Lung microvascular endothelial cell (primary cell): ENCODE measurements at places on chromosomes 2 and 18.
A peak's percentile ranks its signal among the peaks of the same experiment; 100 is the strongest.

DNA sequence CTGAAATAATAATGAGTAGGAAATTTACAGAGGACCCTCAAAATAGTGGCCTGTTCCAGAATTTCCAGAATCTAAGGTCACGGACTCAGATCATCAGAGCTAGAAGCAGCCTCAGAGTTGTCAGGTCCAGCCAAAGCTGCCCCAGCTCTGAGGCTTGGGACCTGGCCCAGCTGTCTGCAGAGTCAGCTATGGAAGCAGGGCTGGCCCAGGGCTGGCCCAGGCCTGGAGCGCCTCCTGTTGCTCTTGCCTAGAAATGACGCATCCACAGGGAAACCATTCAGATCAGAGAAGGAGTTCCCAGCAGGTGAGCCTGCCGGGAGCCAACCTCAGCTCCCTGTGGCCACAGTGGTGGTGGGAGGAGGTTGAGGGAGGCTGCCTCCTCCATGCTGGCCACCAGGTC, 106.7 kb upstream of the ARL4C start:
- DNase-seq = no peak

DNA sequence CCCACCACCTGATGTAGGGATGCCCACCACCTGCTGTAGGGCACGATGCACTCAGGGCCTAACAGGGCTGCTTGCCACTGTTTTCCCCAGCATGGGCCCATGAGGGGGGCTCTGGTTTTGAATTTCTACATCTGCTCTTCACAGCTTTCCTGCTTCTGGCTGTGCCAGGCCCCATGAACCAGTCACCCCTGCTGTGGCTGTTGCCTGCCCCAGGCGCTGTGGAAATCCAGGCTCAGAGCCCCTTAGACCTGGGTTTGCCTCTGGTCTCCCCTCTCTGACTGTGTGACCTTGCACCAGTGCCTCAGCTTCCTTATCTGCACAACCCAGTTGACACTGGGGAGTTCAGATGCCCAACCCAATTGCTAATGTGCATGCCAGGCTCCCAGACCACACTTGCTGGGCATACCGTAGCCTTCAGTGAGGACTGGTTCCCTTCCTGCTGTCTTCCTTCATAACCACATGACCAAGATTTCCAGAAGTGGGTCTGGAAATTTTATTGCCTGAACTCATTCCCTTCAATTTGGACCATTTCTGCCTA, 6.0 kb upstream of the MLPH start:
- no peak for DNase-seq

GRCh38 chr18:68942230-68942629, 144.3 kb downstream of the CCDC102B start:
- no peak for DNase-seq

DNA sequence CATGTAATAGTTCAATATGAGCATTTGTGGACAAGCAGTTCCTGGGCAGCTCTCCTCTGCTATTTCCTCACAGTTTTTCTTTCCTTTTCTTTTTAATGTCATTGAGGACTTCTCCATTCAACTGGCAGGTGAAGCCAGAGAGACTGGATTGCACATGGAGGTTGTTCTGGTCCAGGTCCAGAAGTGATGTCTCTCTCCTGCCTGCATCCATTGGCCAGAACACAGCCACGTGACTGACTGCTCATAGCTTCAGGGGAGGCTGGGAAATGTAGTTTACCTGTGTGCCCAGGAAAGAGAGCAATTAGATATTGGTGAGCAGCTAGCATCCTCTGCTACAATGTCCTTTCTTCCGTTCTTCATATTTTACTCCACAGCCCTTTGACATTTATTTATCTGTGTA, 20.2 kb upstream of the ADAM23 start:
- peak; percentile 40 for DNase-seq

- DNase-seq = no peak
Observed at GRCh38 chr2:118846953-118847761, at the start of gene EN1. EN1 (minus strand) TSS chr2:118847648; CDS start chr2:118847167, 481 bp downstream.

DNA sequence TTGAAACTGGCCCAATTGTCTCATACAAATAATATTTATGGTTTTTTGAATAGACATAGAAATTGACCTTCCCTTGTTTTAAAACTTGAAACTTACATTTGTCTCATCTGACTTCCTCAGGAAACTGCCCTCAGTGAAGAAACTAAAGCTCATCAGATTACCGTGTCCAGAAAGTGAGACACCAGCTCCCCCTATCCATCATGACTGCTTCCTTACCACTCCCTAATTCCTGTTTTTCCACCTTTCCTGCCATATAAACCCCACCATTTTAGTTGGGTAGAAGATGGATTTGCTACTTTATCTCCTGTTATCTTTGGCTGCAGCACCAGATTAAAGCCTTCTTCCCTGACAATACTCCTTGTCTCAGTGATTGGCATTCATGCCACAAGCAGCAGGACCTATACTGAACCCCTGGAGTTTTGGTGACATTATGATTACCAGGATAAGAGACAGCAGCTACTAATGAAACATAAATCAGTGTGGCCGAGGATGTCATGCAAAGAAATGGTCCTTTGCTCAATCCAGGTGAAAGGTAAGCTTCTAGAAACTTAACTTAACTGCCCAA, 1627.6 kb upstream of the ZEB2 start:
- DNase-seq = no peak

- DNase-seq = no peak
Observed at GRCh38 chr2:174673440-174673839, 75.8 kb upstream of the WIPF1 start.

- no peak for DNase-seq
Observed at GRCh38 chr2:226561962-226562361, 237.7 kb downstream of the IRS1 start.

DNA sequence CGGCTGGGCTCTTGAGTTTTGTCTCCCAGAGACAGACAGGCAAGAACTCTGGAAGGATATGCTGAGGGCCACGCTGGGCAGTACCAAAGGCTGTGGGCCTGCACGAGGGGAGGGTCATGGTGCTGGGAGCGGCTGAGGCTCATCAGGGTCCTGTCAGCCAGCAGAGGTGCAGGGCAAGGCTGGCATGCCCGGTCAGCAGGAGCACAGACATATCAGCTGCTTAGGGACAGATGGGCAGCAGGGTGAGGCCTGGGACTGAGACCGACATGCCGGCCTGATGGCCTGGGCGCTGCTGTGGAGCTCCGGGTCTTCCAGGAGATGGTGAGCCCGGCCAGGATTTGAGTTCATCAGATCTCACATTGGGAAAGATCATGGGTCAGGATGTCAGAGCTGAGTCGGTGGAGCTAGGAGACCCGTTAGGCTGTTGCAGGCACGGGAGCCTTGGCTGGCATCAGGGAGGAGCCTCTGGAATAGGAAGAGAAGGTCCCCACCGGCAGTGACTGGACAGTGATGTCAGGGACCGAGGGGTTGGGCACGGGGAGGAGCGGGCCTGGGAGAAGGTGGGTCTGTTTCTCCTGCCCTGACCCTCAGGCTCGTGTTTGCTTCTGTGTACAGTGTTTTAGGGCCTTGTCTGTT, 18.8 kb downstream of the CNDP2 start:
- DNase-seq = no peak

- DNase-seq = no peak
Observed at GRCh38 chr2:48572816-48573215, 42.9 kb downstream of the STON1 start.

- DNase-seq = peak; percentile 23
Observed at GRCh38 chr2:190533968-190534309, 583 bp downstream of the NEMP2 start.

DNA sequence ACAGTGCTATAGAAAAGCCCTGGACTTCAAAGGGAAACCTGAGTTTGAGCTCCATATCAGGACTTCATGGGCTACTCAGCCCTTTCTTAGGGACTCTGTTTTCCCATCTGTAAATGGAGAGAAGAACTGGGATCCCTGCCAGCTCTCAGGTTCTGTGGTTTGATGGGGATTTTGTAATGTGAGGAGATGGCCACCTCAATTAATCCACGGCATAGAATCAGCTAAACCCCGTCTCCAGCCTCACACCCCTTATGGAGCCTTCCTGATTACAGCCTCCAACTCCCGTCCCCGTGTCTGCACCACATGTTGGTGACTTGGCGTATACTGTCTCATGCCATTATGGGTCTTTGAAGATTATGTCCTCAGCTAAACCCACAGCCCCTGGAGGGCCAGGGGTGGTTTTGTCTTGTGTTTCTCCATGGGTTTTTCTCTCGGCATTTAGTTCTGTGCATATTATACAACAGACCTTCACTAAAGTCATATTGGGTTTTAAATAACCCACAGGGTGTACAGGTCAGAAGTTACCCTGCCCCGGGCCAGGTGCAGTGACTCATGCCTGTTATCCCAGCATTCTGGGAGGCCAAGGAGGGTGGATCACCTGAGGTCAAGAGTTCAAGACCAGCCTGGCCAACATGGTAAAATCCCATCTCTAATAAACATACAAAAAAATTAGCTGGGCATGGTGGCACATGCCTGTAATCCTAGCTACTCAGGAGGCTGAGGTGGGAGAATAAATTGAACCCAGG, 63.8 kb upstream of the PPP1CB start:
- DNase-seq = no peak

GRCh38 chr18:46010676-46011075, 43.5 kb upstream of the EPG5 start:
- DNase-seq = no peak

- no peak for DNase-seq
Observed at GRCh38 chr18:45009756-45010155, 329.1 kb downstream of the SETBP1 start.

DNA sequence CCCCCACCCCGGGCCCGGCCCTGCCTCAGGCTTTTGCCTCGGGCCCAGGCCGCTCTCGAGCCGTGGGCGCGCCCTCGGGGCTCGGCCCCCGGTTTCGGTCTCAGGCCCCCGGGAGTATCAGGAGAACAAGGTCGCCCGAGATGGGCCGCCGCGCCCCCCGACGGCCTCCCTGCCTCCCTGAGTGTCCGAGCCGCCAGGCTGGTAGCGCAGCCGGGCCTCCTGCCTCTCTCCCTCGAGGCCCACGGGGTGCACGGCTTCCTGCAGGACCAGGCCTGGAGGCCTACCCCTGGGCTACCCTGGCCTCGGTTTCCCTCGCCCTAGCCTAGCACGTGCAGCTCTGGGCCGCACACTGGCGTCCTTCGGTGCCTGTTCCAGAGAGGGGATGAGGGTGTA, 8.4 kb downstream of the GBX2 start:
- DNase-seq = no peak

GRCh38 chr2:8322634-8323033, 359.2 kb upstream of the ID2 start:
- no peak for DNase-seq

DNA sequence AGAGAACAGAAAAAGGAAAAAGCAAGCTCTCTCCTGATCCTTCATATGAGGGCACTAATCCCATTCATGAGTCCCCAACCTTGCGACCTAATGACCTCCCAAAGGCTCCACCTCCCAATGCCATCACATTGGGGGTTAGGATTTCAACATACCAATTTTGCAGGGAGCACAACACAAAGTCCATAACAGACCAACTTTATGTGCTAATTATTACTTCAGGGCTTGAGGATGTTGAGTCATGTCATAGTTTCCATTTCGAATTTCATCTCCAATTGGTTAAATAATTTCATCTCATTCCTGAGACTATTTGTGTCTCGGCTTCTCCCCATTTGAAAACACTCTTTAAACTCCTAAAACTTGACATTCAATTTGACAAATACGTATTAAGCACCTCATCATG, 69.9 kb upstream of the KLF7 start:
- DNase-seq = no peak

DNA sequence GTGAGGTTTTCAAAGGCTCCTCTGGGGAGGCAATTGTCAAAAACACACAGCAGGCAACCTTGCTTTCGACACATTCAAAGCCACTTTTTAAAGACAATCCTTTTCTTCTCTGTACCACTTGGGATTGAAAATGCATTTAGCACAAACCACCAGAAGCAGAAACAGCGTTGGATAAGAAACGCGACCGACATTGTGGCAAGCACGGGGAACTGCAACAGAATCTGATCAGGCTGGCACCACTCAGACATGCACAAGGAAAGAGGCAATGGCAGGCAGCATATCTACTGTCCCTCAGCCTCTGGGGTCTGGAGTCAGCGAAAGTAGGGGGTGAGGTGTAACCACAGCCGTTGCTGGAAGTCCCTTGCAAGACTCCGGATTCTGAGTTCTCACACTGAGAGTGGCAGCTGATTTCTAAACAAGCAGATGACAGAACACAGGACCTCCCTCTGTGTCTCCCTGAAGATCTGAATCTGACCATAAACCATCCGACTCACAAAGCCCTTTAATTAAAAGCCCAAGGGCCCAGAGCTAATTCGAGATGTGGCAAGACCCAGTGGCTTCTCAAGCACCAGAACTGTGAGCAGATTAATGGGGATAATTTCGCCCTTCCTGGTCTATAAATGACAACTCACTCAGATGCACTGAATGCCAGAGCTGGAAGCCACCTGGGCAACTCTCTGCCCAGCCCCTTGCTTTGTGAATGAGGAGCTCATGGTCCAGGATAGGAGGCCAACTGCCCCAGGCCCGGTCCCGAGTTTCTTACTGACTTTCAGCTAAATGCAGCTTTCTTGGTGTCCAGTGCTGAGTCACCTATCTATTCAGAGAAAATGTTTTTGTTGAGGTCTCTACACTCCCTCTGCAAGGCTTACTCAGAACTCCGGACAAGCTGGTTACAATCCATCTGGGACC, 29.6 kb downstream of the CYRIA start:
- DNase-seq = peak; percentile 43
